GM13977 (cell line): ENCODE measurements at places on chromosomes 16 and 17.

- DNase-seq = peak; percentile 75
Measured at GRCh38 chr17:9890124-9890523, 14.9 kb downstream of the RCVRN start.

GRCh38 chr16:11499295-11500089 is 87.2 kb downstream of the LITAF start:
- DNase-seq = no peak

DNA sequence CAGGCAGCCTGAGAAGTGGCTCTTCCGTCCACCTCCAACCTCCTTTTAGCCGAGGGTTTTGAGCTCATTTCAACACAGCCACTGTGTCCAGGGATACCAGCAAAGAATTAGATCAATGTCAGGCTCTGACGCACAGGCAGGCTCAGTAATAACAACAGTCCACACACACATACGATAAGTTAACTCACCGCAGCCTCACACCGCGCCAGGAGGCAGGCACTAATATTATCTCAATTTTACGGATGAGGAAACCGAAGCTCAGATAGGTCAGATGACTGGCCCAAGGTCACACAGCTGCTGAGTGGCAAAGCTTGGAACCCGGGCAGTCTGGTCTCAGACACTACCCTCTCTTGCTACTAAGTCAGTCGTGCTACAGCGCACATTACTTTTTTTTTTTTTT is 22.9 kb downstream of the ABR start:
- no peak for DNase-seq

DNA sequence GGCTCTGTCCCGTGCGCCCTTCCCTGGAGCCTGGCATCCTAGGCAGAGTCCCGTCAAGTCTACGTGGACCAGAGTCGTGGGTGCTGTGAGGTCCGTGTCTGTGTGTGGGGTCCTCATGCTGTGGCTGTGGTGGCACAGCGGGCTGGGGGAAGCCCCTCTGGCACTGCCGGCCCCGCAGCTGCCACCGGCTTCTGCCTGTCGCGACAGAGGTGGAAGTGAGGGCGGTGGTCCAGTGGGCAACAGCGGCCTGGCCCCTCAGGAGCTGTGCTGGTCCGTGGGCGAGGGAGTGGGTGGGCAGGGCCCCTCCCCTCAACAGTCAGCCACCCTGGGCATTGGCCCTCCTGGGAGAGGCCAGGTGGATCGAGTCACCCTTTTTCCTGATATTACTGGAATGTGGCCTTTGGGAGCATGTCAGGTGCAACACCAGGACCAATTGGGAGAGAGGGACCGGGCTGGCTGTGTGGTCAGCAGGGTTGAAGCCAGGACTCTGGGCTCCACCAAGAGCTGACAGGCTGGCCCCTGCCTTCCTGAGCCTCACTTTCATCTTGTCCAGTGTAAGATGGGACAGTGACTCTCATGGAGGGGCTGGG is 11.9 kb downstream of the BAIAP2 start:
- no peak for DNase-seq

DNA sequence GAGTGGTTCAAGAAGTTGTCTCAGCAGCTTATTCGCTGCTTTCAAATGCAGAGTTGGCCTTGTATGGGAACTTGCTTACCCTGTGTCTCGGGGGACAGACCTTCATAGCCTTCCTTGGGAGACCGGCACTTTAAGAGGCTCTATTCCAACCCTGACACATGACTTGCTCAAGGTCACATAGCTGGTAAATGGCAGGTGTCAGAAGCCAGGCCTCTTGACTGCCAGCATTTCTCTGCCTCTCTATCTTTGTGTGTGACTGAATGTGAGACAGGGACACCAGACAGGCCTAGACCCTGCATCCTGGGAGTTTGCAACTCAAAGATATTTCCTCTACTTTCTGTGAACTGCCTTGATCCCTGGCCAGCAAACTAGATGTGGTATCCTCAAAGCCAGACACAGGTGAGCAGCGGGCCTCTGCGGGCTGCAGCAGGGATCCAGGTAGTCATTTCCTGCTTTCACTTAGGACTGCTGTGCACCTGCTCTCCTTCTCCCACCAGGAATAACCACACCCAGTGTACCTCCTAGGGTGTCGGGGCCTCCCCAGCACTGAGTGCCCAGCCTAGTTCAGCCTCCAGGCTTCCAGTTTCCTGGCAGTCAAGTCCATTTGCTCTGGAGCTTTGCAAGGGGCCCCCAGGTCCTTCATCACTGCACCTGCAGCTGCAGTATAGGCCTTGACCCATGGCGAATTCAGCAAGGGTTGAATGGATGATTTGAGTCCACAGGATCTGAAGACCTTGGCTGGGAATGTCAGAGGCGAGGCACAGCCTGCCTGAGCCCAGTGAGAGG is 116.6 kb upstream of the TNRC6C start:
- no peak for DNase-seq

GRCh38 chr17:56600256-56600655 is 6.8 kb downstream of the NOG start:
- DNase-seq = no peak

DNA sequence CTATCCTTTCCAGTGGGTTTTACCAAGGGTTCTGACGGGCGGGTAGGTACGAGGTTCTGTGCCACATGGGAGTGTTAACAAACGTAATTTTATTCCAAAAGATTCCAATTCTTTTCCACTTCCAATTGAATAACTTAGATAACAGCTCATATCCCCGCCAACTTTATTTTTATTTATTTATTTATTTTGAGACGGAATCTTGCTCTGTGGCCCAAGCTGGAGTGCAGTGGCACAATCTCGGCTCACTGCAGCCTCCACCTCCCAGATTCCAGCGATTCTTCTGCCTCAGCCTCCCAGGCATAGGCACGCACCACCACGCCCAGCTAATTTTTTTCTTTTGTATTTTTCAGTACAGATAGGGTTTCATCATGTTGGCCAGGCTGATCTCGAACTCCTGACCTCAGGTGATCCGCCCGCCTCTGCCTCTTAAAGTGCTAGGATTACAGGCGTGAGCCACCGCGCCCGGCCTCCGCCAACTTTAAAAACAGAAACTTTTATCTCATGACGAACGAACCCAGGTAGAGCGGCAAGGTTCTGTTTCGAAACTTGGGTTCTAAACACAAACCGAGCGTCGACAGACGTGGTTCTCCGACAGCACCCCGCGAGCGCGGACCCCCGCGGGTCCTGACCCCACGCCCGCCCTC is 613 bp downstream of the ECI1 start:
- DNase-seq = no peak

- DNase-seq = no peak
Measured at GRCh38 chr16:2914233-2914632, 2.5 kb downstream of the FLYWCH1 start.

DNA sequence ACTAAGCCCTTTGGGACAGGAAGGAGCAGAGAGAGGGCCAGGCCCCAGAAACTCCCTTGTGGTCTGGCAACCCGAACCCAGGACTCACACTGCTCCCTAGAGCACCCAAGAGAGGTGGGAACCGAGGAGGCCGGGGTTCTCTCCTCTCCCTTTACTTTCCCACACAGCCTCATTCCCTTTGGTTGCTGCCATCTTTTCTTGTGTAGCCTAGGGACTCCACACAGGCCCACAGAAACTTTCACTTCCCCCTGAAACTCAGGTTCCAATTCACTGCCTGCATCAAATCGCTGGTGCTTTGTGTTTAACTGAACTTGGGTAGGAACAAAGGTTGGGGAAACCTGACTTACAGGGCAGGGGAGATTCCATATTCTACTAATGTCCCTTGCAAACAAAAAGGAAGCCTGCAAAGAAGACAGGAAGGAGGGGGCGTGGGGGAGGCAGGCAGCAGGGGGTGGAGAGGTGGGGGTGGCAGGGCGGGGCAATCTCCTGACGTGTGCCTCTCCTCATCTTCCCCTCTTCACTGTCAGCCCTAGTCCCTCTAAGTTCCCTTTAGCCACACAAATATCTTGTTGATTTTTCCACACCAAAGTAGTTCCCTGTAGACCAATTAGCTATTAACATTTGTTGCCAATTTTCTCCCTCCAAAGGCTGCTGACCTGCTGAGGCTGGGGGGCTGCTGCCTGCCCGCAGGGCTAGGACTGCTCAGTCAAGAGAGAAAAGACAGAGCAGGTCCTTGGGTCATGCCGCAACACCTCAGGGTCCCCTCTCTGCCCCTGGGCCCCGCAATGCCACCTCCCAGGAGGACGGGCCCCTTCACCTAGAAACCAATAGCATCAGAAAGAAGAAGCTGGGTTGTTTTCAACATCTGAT is 8.0 kb downstream of the ST3GAL2 start:
- DNase-seq = peak; percentile 79

DNA sequence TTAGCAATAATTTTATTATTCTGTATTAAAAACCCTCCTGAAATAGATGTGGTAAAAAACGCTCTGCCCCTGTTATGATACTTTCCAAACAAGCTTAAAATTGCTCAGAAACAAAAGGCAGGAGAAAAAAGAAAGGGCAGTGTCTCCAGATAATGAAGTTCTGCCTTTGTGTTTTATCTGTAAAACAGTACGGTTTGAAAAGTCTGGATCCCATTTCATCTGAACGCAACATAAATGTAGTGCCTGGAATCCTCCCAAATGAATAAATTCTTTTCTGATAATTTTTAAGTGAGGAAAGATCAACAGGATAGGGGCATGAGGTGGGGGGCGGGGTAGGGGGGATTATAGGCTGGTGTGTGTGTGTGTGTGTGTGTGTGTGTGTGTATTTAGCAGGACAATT is 87.5 kb upstream of the SOX9 start:
- no peak for DNase-seq

GRCh38 chr16:57987441-57988177 is 12.9 kb downstream of the ZNF319 start:
- no peak for DNase-seq

DNA sequence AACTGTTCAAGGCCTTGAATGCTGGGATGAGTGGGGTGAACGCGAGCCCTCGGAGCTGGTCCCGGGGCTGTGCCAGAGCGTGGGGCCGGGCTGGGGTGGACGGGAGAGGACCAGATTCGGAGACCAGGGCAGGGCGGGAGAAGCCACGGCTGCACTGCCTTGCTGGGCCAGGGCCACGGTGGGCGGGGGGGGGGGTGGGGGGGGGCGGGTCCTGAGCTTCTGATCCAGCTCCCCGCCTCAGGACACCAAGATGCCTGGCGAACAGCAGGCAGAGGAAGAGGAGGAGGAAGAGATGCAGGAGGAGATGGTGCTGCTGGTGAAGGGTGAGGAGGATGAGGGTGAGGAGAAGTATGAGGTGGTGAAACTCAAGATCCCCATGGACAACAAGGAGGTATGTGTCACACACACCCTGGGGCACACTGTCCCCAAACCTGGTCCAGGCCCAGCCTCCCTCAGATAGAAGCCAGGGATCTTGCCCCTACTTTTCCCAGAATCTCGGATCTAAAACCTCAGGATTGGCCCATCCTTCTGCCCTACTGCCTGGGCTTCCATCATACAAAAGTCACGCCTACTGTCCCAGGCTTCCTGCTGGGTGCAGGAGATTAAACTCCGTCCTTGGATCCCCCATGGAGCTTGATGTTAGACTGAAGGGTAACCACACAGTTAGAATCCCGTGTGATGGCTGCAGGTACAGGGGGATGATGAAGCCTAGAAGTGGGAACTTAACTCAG is 563 bp downstream of the ZNF771 start:
- DNase-seq = peak; percentile 39

GRCh38 chr17:42507671-42508070 is 28.4 kb upstream of the NAGLU start:
- DNase-seq = no peak

DNA sequence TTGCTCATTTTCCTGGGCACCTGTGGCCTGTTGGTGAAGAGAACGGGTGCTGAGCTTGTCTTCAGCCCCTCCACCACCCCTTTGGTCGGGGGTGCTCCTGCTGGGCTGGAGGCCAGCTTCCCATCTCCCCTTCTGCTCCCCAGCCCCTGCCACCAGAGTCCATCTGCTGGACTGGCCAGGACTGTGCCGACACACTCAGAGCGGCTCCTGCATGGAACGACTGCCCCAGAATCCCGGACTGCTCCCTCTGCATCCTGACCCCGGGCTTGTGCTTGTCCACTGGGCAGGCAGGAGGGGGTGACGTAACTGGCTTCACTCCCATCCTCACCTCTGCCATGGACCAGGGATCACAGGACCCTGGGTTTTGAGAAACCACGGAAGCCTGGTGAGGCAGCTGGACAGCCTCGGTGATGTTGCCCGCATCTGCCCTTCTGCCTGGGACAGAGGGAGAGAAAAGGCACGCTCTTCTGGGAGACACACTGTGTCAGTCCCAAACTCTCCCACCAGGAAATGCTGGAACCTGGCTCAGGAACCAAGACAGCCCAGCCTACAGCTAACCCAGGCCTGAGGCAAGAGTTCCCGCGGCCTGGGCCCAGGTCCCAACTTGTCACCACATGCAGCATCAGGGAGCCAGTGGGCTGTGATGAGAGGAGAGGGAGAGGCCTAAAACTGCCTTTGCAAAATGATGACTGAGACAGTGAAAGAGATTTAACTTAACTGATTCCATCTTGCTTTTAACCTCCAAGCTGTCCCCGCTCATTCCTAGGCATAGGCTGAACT is 16.1 kb upstream of the GSDMA start:
- DNase-seq = no peak

DNA sequence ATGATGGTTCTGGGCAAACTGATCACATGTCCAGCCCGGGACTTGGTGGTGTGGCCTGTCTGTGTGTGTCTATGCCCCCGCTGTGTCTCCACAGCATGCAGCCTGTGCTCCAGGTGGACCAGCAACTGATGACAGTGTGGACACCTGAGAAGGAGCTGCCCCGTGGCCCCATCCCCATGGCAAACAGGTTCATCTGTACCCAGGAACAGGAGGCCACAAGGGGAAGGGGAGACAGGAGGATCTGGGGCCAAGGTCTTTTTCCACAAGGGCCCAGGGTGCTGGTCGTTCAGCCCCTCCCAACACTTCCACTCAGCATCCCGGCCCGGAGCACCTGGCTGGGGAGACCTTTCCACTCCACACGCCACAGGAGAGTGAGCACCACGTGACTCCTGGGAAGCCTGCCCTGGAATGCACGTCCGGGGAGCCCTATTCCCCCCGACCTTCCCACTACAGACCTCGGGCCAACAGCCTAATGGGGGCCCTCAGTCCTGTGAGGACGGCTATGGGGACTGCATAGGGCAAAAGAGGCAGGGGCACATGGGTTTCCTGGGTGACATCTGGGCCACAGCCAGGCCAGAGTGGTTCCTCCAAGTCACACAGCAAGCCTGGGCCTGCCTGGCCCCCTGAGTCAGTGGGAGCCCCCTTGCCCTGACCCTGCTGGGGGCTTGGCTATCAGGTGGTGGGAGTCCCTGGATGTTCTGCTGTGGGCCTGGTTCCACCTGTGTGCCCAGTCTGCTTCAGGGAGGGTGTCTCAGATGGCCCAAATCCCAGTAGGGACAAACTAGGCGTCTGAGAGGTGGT is 20.8 kb upstream of the NXPH3 start:
- peak; percentile 11 for DNase-seq

- DNase-seq = no peak
Measured at GRCh38 chr17:30380643-30381339, 2.1 kb downstream of the CPD start.

- DNase-seq = peak; percentile 51
Measured at GRCh38 chr16:15427648-15428239, 6.6 kb upstream of the BMERB1 start.

GRCh38 chr17:1975573-1975972 is 49.6 kb downstream of the RTN4RL1 start:
- DNase-seq = no peak

GRCh38 chr17:66983414-66984021 is 19.0 kb downstream of the CACNG4 start:
- no peak for DNase-seq

GRCh38 chr17:80894439-80894721 is 97.3 kb upstream of the CHMP6 start:
- DNase-seq = no peak

GRCh38 chr17:39611401-39612112 is 3.8 kb upstream of the NEUROD2 start:
- no peak for DNase-seq
